ENCODE measurements at places on chromosomes 2 and 18. TPM values are rescaled to one million over a fixed set of nuclear protein-coding genes. Genes with fewer than 3 reads are reported as not detected.

- H3K27me3 ChIP-seq: no peaks in the 10 kb centered on the region
- H3K4me3 ChIP-seq: no peak overlapping the region
- H3K36me3 ChIP-seq: no peaks in the 10 kb centered on the region
- H3K27ac ChIP-seq: no peak overlapping the region
- DNase-seq: no peak
Measured at GRCh38 chr2:166154685-166155338, 27.0 kb upstream of the SCN1A start.

GRCh38 chr18:55430026-55430425 lies 158.0 kb downstream of the TCF4 start:
- H3K36me3 ChIP-seq: no peaks in the 10 kb centered on the region
- no peak overlapping the region for H3K27ac ChIP-seq
- no peaks in the 10 kb centered on the region for H3K4me1 ChIP-seq
- H3K4me3 ChIP-seq: no peak overlapping the region
- H3K27me3 ChIP-seq: no peaks in the 10 kb centered on the region
- no peak for DNase-seq

GRCh38 chr18:28269750-28270149 lies 92.8 kb upstream of the CDH2 start:
- no peak overlapping the region for H3K27ac ChIP-seq
- no peaks in the 10 kb centered on the region for H3K36me3 ChIP-seq
- H3K27me3 ChIP-seq: no peaks in the 10 kb centered on the region
- no peak overlapping the region for H3K4me3 ChIP-seq
- H3K4me1 ChIP-seq: no peaks in the 10 kb centered on the region

DNA sequence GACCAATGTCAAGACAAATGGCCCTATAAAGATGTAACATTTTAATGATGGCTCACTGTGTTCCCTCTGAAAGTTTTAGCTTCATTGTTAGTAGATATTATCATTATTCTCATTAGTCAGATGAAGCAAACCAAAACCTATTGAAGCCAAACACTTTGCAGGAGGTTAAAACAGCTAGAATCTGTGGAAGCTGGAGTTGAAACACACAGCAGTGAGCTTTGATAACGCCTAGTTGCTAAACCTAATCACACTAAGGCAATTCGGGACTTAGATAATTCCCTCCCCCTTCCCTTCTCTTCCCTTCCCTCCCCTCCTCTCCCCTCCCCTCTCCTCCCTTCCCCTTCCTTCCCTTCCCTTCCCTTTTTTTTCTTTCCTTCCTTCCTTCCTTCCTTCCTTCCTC lies 165.7 kb downstream of the TRIB2 start:
- H3K36me3 ChIP-seq: no peaks in the 10 kb centered on the region
- H3K4me3 ChIP-seq: no peak overlapping the region
- no peak for DNase-seq
- H3K4me1 ChIP-seq: peaks cover 5% of the 10 kb centered on the region
- no peaks in the 10 kb centered on the region for H3K27me3 ChIP-seq
- no peak overlapping the region for H3K27ac ChIP-seq

DNA sequence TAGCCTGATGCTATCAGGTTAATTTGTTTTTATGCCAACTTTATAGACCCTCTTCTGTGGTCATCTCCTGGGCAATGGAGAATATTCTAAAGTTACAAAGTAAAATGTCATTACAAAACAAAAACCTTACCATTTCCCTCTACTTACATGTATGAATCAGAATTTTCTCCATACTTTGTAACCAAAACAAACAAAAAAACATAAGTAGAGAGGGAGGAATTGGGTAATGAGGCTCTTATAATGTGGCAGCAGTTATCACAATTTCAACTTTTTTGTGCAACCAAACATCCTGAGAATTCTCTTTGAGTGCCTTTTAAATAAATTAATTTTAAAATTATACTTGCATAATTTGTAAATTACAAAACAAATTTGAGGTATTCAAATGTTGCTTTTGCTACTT lies 332.8 kb downstream of the TXNL1 start:
- no peak overlapping the region for H3K4me3 ChIP-seq
- H3K36me3 ChIP-seq: no peaks in the 10 kb centered on the region
- H3K4me1 ChIP-seq: no peaks in the 10 kb centered on the region

The CD8A gene
- total RNA-seq: 24.9 TPM

DNA sequence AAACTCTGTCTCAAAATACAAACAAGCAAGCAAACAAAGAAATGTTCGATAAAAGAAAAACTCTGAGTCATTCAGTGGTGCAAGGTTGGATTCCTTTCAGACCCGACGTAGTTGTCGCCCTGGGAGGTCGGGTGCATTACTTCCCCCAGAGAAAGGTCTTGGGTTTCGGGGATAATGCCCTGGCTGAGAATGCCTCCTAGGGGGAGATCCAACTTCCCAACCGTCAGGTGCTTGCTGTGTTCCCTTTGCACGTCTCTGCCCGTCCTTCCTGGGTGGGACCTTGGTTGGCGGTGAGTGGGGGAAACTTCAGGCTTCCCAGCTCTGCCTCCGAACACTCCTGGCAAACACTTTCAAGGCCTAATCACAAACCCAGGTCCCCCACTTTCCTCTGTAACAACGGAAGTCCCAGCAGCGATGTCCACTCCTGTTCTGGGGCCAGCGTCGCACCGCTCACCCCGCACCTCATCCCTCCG lies 609 bp downstream of the TPGS2 start:
- H3K36me3 ChIP-seq: no peaks in the 10 kb centered on the region
- no peaks in the 10 kb centered on the region for H3K27me3 ChIP-seq
- peak overlapping the region; percentile 92 for H3K27ac ChIP-seq
- peak overlapping the region; percentile 96 for H3K4me3 ChIP-seq
- DNase-seq: peak; percentile 69

The TOGARAM2 gene
- total RNA-seq: 0.43 TPM
